Osteoblast (primary cell): ENCODE measurements at places on chromosomes 3 and 15. TPM values are rescaled to one million over a fixed set of nuclear protein-coding genes. Genes with fewer than 3 reads are reported as not detected.

Gene FBXO22
- total RNA-seq: 27.1 and 27.4 TPM in 2 replicates

Gene IL5RA
- not detected in 2 replicates for total RNA-seq

Gene GPR15
- not detected in 2 replicates for total RNA-seq

Gene TMEM158
- 4.7 and 9.0 TPM in 2 replicates for total RNA-seq

Gene CSTA
- 18.1 and 18.3 TPM in 2 replicates for total RNA-seq

Gene BBX
- total RNA-seq: 63.4 and 66.6 TPM in 2 replicates

Gene RPL22L1
- 232 and 297 TPM in 2 replicates for total RNA-seq

Gene EOMES
- under 0.01 TPM in 1 of 2 replicates, not detected in the other for total RNA-seq

Gene FGF12
- not detected in 2 replicates for total RNA-seq

Gene TTLL13
- total RNA-seq: under 0.01 TPM in 2 replicates

Gene FANCD2OS
- not detected in 2 replicates for total RNA-seq
